ENCODE measurements at places on chromosomes 6 and 20.

- DNase-seq = no peak
Observed at GRCh38 chr6:45951321-45952167, 64.1 kb downstream of the CLIC5 start.

DNA sequence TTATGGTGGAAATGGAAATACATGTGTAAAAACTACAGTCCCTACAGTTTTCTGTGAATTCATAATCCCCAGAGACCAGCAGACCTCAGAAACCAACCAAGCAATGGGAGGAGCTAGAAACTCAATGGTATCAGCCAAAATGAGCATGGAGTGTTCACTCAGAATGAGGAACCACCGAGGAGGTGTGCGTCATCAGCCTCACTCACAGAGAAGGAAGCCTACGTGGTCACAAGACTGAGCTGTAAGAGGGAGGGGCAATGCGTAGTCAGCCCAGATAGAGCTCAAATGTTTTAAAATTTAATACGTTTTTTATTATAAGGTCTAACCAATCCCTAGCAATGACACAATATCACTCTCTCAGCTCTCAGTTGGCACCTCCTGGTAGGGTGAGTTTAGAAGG lies 17.4 kb downstream of the MYLK4 start:
- DNase-seq = no peak

GRCh38 chr20:32877507-32877906 lies 18.8 kb downstream of the EFCAB8 start:
- no peak for DNase-seq

GRCh38 chr6:56850626-56851025 lies 104.3 kb upstream of the BEND6 start:
- no peak for DNase-seq

- peak; percentile 19 for DNase-seq
Observed at GRCh38 chr20:381581-382290, 1.2 kb downstream of the TRIB3 start.

DNA sequence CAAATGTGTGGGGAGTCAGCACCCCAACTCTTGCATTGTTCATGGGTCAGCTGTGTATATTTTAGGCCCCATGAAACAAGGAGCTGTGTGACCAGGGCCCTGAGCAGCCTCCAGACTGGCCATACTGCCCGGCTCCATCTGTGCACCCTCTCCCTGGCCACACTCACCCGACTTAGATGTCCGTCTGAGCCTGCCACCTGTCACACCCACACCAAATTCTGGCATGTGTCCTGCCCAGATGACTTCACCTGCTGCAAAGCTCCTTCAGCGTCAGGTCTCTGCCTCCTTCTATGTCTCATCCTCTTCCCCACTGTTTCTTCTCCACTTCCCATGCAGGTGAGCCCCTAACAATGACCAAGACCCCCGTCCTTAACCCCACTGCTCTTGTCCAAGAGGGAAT lies 88.1 kb upstream of the THBS2 start:
- DNase-seq = no peak

- DNase-seq = no peak
Observed at GRCh38 chr6:34315780-34316179, 67.0 kb upstream of the SMIM29 start.

- no peak for DNase-seq
Observed at GRCh38 chr6:46948699-46949098, 27.0 kb upstream of the ADGRF5 start.

GRCh38 chr6:43974643-43975230 lies 152.5 kb downstream of the MRPL14 start:
- no peak for DNase-seq

DNA sequence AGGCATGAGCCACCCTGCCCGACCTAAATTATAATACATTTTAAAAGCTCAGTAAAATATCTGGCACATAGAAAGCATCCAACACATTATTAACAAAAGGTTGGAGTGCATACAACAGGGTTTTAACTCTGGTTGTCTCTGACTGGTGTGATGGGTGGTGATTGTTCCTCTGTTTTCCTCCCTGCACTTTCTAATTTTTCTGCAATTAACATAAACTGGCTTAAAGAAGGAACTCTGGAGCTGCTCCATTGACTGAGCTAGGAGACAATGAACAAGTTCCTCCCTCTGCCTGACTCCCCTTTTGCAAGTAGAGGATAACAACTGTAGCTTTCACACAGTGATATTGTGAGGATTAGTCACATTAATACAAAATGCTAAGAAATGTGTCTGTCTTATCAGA lies 48.5 kb upstream of the SIRPG start:
- DNase-seq = no peak

- no peak for DNase-seq
Observed at GRCh38 chr6:146289816-146290588, 253.6 kb upstream of the RAB32 start.

- no peak for DNase-seq
Observed at GRCh38 chr6:133042550-133043120, 198.5 kb upstream of the EYA4 start.

DNA sequence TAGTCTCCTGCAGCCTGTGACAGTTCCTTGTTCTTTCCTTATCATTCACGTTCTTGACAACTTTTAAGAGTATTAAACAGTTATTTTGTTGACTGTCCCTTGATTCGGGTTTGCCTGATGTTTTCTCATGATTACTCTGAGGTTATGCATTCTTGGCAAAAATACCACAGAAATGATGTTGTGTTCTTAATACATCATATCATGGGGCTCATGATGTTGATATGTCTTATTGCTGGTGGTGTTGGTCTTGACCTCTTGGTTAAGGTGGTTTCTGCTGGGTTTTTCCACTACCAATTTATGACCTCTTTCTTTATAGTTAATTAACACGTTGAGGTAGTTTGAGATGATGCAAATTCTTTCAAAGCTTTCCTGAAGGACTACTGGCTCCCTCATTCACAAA lies 59.1 kb downstream of the ZHX3 start:
- DNase-seq = no peak

DNA sequence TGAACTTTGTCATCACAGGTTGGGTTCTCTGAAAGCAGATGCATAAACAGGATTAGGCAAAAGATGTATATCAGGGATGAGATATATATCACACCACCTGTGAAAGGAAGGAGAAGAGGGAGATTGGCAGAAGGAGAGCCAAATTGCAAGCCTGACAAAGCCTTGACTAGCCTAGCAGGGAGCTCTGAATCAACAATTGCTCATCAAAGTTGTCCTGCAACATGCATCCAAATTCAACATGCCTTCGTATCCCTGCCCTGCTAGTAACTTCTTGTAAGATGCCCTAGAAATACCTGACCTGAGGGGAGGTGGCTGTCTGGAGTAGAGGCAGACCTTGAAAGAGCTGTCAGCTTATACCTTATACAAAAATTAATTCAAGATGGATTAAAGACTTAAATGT lies 207.1 kb upstream of the HTR1E start:
- no peak for DNase-seq

GRCh38 chr20:19348582-19348981 lies 136.1 kb downstream of the SLC24A3 start:
- DNase-seq = no peak

DNA sequence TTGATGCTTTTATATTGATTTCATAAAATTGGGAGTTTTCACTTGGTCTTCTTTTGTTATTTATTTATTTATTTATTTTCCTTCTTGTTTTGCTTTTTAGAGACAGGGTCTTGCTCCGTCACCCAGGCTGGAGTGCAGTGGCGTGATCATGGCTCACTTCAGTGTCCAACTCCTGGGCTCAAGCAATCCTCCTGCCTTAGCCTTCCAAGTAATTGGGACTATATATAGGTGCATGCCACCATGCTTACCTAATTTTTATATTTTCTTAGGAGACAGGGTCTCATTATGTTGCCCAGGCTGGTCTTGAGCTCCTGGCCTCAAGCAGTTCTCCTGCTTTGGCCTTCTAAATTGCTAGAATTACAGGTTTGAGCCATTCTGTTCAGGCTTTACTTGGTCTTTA lies 38.3 kb upstream of the MYLK2 start:
- DNase-seq = no peak

- DNase-seq = no peak
Observed at GRCh38 chr6:56961151-56961550, 6.2 kb downstream of the BEND6 start.

DNA sequence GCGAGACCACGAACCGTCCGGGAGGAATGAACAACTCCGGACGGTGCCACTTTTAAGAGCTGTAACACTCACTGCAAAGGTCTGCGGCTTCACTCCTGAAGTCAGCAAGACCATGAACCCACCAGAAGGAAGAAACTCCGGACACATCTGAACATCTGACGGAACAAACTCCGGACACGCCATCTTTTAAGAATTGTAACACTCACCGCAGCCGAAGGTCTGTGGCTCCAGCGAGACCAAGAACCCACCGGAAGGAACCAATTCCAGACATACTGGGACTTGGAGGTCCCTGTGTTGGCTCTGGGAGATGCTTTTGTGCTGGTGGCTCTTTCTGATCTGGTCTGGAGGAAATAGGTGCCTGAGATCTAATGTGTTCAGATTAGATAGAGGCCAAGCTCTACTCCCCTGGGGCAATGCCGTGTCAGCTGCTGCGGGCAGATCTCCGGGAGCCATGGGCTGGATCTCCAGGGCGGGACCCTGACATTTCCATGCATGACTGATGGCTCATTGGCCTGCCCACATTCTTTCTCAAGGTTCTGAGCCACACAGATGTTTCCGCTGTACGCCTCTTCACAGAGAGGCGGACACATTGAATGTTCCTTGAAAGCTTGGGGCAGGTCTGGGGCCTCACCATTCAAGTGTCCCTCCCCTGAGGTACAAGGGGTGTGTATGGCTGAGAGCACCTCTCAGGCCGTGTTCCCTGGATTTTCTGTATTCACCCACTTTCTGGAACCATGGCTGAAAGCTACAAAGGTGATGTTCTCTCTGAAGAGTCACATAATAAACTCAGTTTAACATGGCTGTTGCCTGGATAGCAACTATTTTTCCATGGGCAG lies 29.3 kb downstream of the GMPR start:
- DNase-seq = no peak

DNA sequence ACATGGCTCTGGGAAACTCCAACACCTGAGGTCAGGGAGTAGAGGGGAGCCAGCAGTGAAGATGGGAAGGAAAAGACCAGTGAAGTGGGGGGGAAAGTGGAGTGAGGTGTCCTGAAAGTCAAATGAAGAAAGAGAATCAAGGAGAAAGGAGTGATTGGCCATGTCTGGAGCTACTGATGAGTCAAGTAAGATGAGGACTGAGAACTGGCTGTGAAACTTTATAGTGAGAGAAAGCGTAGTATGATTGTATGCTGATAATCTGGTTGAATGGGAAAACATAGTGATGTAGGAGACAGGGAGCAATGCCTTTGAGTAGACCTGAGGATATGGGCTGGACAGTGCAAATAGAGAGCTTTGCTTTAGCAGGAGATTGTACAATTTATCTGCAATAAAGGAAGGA lies 183.6 kb upstream of the GMDS start:
- no peak for DNase-seq

- no peak for DNase-seq
Observed at GRCh38 chr6:107292715-107293271, 166.6 kb downstream of the PDSS2 start.

GRCh38 chr20:32558526-32558925 lies 26.6 kb downstream of the NOL4L start:
- DNase-seq = no peak

DNA sequence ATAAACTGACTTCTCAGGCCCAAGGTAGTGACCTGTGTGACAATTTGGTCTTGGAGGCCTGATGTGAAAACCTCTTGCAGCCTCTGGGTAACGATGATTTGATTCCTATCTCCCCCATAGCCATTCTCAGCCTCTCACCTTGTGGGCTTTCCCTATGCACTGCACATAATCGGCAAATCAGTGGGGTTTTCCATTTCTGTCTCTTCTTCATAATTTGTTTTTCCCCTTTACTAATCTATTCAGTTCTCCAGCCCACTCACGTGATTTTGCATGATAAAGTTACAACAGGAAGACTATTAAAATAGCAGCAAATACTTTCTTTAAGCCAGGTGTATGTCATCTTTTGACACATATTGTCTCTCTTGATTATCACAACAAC lies 893.7 kb downstream of the TFAP2A start:
- no peak for DNase-seq

- no peak for DNase-seq
Observed at GRCh38 chr6:81051952-81052351, 700.5 kb downstream of the TENT5A start.

DNA sequence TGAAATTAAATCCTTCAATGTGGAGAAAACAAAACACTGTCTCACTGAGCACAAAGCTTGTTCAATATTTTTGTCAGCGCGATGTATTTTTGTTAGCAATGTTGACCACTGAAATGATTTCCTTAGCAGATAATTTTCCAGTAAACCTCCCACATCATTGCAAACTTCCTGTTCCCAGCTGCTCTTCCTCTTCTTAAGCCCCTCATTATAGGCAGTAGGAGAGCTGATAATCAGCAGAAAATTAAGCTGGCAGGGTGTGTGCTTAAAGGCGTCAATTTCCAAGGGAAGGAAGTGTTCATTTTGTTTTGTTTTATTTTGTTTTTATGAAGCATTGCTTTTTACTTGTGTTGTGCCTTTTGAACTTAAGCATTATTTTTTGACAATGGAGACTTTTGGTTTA lies 29.1 kb upstream of the TMEM14A start:
- DNase-seq = no peak

DNA sequence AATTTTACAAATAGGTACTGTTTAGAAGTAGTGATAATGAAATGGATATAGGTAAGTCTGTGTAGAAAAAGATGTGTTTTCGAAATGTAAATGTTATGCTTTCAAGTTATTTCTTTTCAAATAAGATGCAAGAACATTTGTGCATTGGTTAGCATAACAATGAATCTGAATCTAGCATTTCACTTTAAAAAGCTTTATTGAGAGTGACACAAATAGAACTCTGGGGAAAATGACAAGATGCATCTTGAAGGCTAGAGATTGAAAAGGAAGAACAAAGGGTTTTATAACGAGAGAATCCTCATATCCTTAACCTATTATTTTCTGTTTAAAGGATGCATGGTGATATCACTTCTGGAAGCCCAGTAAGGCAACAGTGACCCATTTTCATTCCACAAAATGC lies 639.9 kb upstream of the PTCHD4 start:
- DNase-seq = no peak

GRCh38 chr6:156853733-156854132 lies 76.6 kb downstream of the ARID1B start:
- no peak for DNase-seq

DNA sequence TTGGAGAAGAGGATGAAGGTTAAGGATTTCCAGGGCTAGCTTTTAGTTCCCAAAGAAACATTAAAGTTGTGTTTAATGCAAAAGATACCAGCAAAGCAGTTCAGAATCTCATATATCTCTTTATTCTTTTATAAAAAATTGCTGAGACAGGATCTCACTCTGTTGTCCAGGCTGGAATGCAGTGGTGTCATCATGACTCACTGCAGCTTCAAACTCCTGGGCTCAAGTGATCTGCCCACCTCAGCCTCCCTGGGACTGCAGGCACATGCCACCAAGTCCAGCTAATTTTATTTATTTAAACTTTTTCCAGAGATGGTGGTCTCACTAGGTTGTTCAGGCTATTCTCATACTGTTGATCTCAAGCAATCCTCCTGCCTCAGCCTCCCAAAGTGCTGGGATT lies 41.1 kb upstream of the CAP2 start:
- no peak for DNase-seq

GRCh38 chr6:137399881-137400443 lies 94.2 kb downstream of the OLIG3 start:
- no peak for DNase-seq

All from stimulated activated CD8-positive, alpha-beta memory T cell treated with anti-CD3 and anti-CD28 coated beads, Interleukin-15, amount 100 ng/mL, for 24 hours (primary cell).